Stimulated activated CD4-positive, alpha-beta T cell treated with anti-CD3 and anti-CD28 coated beads, Interleukin-4, amount 100 ng/mL, for 1 hour (primary cell): ENCODE measurements at places on chromosomes 4 and X.

DNA sequence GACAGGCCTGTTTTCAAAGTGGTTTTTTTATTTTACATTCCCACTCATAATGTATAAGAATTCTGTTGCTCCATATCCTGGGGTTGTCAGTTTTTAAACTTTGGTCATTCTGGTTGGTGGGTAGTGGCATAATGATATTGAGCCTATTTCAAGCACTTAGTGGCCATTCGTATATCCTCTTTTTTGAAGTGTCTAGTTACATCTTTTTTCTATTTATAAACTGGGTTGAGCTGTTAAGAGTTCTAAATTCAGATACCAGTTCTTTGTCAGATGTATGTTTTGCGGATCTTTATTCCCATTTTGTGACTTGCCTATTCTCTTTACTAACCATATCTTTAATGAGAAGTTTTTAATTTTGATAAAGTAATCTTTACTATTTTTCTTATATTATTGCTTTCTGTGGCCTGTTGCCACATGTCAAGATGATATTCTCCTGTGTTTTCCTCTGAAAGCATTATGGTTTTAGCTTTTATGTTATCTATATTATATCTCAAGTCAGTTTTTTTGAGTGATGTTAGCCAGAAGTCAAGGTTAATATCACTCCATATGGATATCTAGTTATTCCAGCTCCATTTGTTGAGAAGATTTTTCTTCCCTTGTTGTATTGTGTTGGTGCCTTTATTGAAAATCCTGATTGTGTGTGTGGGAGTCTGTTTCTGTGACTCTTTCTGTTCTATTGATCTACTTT, 110.9 kb downstream of the FHIP1A start:
- no peak for DNase-seq

GRCh38 chr4:6182376-6183280, 17.7 kb downstream of the JAKMIP1 start:
- no peak for DNase-seq

- no peak for DNase-seq
Measured at GRCh38 chr4:164442180-164442579, 311.8 kb upstream of the SMIM31 start.

DNA sequence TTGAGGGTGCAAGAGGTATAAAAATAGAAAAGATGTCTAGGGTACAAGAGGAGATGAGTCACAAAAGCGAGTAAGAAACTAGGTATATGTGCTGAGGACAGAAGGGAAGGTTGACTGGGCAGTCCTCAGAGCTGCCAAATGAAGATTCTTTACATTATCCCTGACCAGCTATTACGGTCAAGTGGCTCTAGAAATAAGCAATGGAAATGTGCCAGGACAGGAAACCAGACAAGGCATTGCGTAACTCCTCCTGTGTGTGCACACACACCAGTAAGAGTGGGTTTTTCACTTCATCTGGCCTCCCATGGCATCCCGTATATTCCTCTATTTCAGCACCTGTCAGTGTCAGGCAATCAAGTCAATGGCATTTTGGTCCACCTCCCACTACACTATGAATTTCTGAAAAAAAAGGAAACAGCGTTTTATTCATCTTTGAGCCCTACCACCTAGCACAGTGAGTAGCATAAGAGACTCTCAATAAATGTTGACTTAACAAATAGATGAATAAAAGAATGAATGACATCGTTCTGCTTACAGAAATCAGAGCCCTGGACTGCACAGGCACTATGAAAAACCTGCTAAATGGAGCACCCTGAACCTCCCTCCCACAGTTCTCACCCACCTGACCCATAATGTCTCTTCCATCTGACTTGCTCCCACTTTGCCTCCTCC, 62.6 kb upstream of the KLF3 start:
- no peak for DNase-seq

DNA sequence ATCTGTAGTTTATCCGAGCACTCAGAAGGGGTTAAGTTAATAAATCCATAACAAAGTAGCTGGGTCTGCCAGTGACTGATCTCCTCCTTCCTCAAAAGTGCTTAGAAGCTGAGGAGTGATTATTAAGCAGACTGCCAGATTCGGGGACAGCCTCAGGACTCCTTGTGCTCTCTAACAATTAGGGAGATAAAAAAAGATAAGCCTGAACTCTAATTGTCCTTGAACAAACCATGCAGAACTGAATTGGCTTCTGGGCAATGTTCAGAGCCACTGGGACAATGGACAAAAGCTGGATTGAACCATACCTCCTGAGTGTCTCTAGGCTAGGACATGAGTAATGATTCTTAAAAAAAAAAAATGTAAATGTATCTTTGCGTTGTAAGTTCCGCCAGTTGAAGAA, 22.7 kb upstream of the GRPR start:
- DNase-seq: no peak

GRCh38 chrX:17443556-17443955, 68.6 kb downstream of the NHS start:
- no peak for DNase-seq

DNA sequence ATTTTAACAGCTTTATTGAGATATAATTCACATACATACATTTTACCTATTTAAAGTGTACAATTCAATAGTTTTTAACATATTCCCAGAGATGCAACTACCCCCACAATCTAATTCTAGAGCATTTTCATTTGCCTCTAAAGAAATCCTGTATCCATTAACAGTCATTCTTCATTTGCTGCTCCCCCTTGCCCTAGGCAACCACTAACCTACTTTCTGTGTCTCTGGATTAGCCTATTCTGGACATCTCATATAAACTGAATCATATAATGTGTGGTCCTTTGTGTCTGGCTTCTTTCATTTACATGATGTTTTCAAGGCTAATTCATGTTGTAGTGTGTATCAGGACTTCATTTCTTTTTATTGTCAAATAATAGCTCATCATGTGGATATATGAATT, 105.1 kb upstream of the GRPR start:
- DNase-seq: no peak

DNA sequence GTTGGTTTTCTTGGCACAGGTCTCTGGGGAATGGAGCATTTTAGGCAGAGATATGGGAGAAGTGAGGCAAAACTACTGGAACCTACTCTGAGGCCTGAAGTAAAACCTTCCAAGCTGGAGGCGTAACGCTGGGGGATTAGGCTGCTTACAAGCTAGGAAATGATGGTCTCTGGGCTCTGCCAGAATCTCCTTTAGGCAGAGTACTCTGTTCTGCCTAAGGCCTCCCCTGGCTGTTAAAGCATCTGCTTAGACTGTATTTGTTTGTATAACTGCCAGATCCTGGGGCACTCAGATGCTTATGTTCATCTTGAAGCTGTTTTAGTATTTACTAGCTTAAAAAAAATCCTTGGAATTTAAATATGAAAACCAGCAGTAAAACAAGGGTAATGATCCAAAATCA, 822.2 kb downstream of the RPA4 start:
- DNase-seq: no peak

DNA sequence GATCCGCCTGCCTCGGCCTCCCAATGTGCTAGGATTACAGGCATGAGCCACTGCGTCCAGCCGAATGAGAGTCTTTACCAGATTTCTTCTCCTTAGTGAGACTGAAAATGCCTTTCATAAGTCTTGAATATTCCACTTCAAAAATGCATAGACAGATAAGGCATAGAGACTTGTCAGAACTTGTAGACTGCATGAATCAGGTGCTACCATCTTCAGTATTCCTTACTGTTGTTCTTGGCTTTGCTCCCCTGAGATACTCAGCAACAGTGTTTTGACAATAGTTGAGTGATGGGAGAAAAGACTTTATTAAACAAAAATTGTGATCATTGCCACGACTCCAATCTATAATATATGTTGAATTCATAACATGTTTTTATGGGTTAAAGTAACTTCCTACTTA, 11.0 kb downstream of the TKTL2 start:
- no peak for DNase-seq

DNA sequence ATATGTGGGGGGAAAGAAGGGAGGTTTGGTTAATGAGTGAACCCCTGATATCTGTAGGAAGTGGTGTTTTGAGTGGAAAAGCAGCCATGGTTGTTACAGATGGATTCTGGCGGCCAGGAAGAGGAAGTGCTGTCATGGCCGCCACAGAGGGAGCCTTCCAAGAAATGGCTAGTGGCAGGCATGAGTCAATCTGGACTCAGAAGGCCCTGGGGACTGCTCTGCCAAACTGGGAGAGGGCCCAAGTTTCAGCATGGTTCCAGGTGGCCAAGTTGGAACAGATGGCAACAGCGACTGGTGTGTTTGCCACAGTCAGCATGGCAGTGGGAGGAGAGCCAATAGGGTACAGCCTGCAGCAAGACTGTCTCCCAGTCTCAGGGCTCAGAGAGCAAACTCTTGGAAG, 32.5 kb downstream of the ETDB start:
- DNase-seq: no peak

- no peak for DNase-seq
Measured at GRCh38 chr4:161252520-161253141, 911.2 kb downstream of the FSTL5 start.

GRCh38 chr4:92234393-92235176, 69.2 kb upstream of the GRID2 start:
- no peak for DNase-seq

DNA sequence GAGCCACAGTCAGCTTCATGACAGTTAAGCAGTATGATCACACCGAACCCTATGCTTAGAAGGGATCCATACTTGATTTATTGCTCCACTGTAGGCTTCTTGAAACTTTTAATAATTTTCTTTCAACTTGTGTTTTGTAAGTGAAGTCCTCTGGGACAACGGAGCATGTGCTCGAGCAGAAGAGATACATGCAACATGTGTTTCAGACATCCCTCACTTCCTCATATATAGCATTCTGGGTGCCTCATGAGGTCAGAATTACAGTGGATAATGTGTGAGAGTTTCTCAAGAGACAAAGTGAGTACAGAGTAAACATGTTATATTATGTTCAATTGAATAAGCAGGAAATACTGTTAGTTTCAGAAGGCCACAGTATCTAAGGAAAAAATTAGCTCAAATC, 893.2 kb downstream of the FAT4 start:
- no peak for DNase-seq

GRCh38 chrX:37993176-37993575, 13.2 kb upstream of the SYTL5 start:
- no peak for DNase-seq

- no peak for DNase-seq
Measured at GRCh38 chr4:148207068-148207467, 235.1 kb downstream of the NR3C2 start.
